ENCODE measurements at places on chromosomes 12 and 14.

- DNase-seq: no peak
These were observed 24.1 kb downstream of the KLRD1 start for GRCh38 chr12:10331642-10332239.

GRCh38 chr12:11621797-11622423 lies 27.6 kb upstream of the ETV6 start:
- no peak for DNase-seq

DNA sequence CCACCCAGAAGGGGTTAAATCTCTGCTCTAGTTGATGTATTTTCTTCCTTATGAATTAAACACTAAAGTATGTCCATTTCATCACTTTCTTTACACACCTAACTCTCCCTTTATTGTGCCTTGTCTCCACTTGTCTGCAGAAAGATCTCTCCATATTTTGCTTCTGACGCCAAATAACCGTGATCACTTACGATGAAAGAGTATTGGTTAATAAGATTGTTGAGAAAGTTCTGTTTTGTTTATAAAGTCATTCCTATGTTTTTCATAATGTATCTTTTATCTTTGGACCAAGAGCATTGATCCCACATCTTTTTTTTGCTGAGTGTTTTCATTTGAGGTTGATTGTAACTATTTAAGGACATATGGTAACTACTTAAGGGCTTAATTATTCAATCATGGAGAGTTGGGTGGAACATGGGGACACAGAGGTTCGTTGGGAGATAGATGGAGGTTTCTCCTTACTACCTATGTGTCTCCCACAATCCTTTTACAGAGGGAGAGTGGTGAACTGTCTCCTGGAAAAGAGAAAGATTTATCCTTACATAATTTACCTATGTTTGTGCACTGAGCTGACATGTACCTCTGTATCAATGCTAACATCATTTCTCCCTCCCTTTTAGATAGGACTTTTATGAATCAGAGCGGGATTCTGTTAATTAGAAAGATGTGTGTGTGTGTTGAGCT lies 120.7 kb upstream of the SLC38A2 start:
- no peak for DNase-seq

DNA sequence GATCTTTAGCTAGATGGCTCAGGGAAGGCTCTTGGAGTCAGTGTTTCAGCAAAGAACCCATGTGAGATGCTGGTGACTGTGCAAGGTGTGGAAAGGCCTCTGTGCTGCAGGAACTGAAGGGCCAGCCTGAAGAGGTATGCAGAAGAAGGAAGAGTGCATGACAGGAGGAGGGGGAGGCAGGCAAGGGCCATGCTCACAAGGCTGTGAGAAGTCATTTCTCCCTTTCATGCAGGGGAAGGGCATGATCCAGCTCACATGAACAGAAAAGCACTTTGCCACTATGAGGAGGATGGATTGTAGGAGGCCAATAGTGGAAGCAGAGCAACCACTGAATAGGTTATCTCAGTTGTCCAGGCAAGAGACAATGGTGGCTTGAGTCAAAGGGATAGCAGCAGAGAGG lies 83.7 kb downstream of the SSPN start:
- no peak for DNase-seq

DNA sequence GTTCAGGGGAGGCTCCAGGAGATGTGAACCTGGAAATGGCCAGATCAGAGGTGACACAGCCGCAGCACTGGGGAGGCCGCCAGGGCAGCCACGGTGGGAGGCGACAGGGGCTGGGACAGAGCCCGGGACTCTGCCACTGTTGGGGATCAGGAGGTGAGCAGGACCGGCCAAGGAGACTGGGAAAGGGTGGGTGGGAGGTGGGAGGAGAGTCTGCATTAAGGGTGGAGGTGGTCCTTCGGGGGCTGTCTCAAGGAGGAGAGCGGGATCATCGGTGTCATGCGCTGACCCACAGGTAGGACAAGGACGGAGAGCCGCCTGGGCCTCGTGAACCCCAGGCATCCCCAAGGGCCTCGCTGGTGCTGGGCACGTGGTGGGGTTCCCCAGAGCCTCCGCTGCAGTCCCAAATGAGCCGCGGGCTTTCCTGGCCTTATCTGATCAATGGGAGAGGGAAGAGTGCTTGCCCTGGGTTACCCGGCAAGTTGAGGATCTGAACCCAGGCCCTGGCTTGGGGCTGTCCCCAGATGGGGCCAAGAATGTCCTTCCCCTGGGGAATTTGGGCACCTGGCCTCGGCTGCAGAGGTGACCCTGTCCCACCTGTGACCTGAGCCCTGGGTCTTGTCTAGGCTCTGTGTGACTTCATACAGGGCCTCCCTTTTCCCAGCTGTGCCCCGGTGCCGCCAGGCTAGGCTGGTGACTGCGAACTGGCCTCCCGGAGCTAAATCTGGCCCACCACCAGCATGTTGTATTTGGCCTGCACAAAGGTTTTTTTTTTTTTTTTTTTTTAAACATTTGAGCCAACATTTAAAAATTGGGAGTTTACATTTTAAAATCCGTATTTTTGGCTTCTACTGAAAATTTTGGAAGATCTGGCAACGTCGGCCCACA lies 13.2 kb downstream of the BEGAIN start:
- no peak for DNase-seq

DNA sequence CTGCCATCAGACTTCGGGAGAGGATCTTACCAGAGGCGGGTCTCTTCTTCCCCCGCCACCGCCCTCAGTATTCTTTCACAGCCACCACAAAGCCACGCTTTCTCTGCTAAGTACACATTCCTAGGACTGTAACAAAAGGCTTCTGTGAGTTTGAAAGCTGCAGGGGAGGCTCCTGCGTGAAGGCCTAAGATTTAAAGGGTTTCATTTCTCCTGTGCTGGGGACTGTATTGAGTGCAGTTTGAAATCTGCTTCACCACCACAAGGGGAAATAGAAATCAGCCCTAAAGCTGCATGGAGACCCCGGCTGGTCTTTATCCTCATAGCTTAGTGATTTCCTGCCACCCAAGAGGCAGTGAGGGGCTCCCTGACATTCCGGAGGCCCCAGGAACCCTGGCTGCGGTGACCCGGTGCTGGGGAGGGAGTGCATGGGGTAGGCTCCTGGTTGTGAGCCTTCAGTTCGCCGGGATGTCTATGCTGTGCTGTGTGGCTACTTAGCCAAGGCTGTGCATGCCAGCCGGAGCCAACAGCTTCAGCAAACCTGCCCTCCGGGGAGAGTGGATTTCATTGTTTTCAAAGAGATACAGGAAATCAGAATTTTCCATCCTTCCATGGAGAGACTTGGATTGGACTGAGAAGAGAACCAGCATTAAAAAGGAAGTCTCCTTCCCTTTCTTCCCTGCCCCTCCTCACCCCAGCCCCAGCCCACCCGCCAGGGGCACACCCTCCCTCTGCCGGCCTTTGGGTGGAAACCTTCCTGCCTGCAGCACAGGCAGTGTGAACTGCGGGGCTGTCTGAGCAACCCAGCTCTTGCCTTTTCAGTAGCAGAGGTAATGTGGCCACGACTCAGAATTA lies 163.3 kb downstream of the ETV6 start:
- DNase-seq: no peak

DNA sequence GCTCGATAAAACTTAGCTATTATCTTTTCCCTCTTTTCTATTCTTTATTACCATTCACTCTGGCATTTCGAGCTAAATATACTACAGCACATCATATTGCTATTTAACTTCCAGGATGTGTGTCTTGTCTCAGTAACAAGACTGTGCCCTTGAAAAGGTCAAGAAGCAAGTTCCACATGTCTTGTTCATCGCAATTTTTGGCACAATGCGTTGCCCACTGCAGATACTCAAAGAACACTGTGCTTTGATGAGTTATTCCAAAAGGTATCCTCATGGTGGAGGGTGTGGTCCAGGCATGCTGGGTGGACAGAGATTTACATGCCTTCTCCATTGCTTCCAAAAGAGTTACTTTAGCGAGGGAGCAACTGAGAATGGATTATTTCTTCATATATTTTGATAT lies 6.6 kb downstream of the E2F7 start:
- DNase-seq: no peak

- no peak for DNase-seq
These were observed 29.8 kb downstream of the ANKRD9 start for GRCh38 chr14:102479777-102480176.

Measured in activated gamma-delta T cell treated with anti-CD3 and anti-CD28 coated beads, Interleukin-2, amount 50 U/mL, for 16 hours (primary cell).